ENCODE measurements at places on chromosomes 6 and 20.

DNA sequence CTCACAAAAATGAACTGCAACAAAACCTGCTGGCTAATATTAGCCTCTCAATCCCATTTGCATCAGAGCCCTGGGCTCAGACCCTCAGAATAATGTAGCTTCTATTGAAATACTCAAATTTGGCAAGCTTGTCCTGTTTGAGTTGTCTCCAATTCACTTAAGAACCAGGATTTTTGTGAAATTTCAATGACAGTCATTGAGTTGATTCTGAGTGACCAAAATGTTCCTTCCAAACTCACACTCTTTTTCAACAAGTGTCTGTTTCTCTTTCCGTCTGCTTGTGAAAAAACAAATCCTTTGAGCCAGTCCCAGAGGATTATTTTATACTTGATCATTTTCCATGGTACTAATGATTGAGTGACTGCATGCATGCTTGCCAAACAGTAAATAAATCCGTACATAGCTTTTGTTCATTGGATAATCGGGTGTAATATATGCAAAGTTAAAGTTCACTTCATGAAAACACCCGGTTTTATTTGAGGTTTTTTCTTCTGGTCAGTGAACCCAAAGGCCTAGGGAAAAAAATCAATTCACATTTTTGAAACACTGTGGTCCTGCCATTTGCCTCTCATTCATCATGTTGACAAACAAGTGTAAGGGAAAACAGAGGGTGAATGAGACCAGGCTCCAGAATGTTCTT is 16.4 kb upstream of the SLC22A2 start:
- H3K36me3 ChIP-seq, result no peaks in the 10 kb centered on the region
- peaks cover 8% of the 10 kb centered on the region for H3K4me1 ChIP-seq
- DNase-seq, result no peak
- no peak overlapping the region for H3K27ac ChIP-seq
- peaks cover 3% of the 10 kb centered on the region for H3K27me3 ChIP-seq
- no peak overlapping the region for H3K4me3 ChIP-seq

DNA sequence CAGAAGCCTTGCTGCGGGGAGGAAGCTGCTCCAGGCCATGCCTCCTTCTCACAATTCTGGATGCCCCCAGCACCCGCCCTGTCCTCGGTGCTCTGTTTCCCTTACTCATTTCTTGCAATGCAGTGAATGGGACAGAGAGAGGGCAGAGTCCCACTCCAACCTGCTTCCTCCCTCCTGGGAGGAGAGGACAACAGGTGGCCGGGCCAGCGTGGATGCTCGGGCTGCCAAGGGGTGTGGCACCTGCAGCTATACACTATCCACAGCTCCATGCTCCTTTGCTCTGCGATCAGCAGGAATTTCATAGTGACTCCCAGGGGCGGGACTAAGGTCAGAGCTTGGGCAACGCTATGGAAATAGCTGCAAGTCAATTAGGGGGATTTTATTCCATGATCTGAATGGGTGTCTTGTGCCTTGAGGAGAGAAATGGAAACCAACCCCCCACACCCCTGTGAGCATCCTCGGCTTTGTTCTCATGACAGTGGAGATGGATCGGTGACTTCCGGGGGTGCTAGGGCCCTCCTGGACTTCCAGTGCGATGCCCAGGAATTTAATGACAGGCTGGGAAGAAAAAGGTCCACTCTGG is 192.5 kb downstream of the MYLK4 start:
- H3K27me3 ChIP-seq, result peaks cover 26% of the 10 kb centered on the region
- no peak for DNase-seq

- no peak overlapping the region for H3K27ac ChIP-seq
- DNase-seq, result no peak
- H3K4me3 ChIP-seq, result no peak overlapping the region
- H3K4me1 ChIP-seq, result peaks cover 57% of the 10 kb centered on the region
Observed at GRCh38 chr6:13531956-13532355, 42.4 kb upstream of the SIRT5 start.

DNA sequence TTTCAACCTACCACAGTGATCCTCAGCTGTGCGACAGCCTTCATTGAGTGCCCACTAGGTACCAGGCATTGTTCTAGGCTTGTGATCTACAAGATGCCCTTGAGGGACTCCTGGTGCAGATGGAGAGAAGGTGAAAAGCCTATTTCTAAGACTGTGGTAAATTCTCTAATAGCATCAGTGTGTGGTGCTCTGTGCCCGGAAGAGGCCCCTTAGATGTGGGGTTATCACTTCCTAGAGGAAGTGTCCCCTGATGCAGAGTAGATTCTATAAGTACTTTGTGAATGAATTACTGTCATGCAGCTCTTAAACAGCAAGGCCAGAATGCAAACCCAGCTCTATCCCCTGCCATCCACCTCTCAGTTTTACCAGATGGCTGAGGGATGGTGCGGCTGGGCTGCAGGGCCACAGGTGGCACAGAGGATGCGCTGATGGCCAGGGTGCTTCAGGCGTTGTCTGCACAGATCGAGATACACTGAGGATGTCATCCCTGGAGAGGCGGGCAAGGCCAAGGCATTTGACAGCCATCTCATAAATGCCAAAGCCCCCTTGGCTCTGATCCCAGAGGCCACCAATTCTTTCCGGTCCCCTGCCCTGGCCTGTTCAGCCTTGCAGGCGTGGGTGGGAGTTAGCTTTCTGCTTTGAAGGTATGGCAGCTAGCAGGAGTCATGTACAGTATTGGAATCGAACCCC is 96.7 kb downstream of the TOX2 start:
- no peak overlapping the region for H3K27ac ChIP-seq
- peaks cover 11% of the 10 kb centered on the region for H3K27me3 ChIP-seq
- no peak for DNase-seq
- H3K36me3 ChIP-seq, result no peaks in the 10 kb centered on the region

DNA sequence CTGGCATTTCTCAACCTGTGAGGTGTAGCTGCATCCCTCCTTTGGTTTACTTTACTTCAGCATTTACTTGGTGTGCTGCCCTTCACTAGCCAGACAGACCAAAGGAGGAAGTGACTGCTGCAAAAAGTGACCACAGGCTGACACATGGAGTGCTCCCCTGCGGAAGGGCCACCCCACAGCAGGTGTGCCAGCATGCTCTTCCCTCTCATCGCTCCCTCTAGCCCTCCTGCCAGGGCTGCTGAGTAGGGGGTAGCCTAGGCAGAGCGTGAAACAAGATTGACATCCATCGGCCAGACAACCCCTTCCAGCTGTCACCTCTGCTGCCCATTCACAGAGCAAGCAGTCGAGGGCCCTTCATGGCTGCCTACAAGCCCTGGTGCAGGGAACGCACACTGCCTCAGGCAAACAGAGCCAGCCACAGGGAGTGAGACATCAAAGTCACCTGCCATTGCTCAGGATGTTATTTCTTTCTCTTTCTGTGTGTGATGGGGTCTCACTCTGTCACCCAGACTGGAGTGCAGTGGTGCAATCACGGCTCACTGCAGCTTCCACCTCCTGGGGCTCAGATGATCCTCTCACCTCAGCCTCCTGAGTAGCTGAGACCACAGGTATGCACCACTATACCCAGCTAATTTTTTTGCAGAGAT is 102.0 kb upstream of the RPS6KA2 start:
- H3K27me3 ChIP-seq, result peaks cover 11% of the 10 kb centered on the region
- no peaks in the 10 kb centered on the region for H3K36me3 ChIP-seq
- H3K4me1 ChIP-seq, result peaks cover 41% of the 10 kb centered on the region
- DNase-seq, result no peak
- no peak overlapping the region for H3K4me3 ChIP-seq

DNA sequence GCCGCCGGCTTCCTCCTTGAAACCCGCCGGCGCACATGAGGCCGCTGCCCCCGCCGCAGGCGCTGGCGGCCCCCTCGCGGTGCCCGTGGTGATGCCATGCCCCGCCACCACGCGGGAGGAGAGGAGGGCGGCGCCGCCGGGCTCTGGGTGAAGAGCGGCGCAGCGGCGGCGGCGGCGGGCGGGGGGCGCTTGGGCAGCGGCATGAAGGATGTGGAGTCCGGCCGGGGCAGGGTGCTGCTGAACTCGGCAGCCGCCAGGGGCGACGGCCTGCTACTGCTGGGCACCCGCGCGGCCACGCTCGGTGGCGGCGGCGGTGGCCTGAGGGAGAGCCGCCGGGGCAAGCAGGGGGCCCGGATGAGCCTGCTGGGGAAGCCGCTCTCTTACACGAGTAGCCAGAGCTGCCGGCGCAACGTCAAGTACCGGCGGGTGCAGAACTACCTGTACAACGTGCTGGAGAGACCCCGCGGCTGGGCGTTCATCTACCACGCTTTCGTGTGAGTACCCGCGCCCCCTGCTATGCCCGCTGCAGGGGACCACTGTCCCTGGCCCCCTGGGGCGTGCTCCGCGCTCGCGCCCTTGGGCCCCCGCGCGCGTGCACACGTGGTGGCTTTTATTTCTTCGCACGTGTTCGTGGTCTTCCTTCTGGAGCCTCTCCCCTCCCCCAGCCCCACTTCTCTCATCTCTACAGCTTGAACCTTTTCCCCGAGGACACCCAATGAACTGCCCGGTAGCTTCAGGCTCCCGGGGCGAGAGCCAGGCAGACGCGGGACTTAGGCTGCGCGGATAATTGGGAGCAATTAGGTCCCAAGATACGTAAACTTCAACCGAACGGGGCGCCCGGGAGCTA is 453 bp downstream of the KCNQ5 start:
- H3K4me1 ChIP-seq, result peaks cover 30% of the 10 kb centered on the region
- H3K27me3 ChIP-seq, result peaks cover 44% of the 10 kb centered on the region
- peak; percentile 81 for DNase-seq
- H3K4me3 ChIP-seq, result peak overlapping the region; percentile 93

- H3K4me3 ChIP-seq, result no peak overlapping the region
- H3K4me1 ChIP-seq, result peaks cover 6% of the 10 kb centered on the region
- DNase-seq, result no peak
- no peaks in the 10 kb centered on the region for H3K36me3 ChIP-seq
- H3K27ac ChIP-seq, result no peak overlapping the region
- no peaks in the 10 kb centered on the region for H3K27me3 ChIP-seq
Observed at GRCh38 chr6:130677766-130678165, 149.4 kb upstream of the SMLR1 start.

DNA sequence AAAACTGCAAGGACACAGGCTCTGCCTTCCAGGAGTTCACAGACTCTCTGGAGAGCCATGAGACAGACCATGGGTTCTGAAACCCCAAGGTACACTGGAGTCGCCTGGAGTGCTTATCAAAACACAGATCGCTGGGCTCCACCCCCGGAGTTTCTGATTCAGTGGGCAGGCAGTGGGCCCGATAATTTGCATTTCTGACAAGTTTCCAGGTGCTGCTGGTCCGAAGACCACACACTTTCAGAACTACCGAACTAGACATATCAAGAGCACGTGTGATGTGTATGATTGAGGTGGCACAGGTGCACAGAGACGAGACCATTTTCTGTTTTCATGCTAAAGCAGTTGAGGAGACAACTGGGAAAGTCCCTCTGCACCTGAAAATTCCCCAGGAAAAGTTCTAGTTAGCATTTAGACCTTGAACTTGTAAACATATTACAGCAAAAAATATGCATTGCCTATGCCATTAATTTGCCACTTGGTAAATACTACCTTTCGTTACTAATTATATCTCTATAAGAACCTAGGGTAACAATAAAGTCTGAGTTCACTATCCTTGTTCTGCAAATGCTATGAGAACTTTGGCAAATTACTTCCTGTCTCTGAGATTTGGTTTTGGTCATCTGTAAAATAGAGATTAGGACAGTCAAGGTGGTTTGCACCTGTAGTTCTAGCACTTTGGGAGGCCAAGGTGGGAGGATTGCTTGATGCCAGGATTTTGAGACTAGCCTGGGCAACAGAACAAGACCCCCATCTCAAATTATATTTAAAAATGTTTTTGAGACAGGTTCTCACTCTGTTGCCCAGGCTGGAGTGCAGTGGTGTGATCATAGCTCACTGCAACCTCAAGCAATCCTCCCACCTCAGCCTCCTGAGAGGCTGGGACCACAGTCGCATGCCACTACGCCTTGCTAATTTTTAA is 14.3 kb upstream of the PIM1 start:
- peaks cover 7% of the 10 kb centered on the region for H3K4me1 ChIP-seq
- H3K27me3 ChIP-seq, result peaks cover 5% of the 10 kb centered on the region
- no peak overlapping the region for H3K4me3 ChIP-seq
- no peak for DNase-seq

DNA sequence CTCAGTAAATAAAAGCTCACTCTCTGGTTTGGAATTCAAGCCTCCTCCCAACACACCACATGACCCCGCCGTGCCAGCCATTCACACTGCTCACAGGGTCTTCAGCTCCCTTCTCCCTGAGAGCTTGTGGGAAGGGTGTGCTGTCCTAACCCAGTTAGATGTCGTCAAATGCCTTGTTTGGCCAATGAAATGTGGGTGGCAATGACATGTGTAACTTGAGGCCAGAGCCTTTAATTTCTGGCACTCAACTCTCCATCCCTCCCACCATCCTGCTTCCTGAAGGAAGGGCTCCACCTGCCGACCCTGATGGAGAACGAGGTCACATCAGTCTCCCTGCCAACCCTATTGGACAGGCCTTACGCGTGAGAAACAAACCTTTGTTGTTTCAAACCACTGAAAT is 224.5 kb upstream of the AGPAT4 start:
- DNase-seq, result peak; percentile 46
- H3K4me1 ChIP-seq, result peaks cover 17% of the 10 kb centered on the region
- H3K27ac ChIP-seq, result peak overlapping the region; percentile 45
- H3K36me3 ChIP-seq, result no peaks in the 10 kb centered on the region
- H3K27me3 ChIP-seq, result peaks cover 26% of the 10 kb centered on the region
- no peak overlapping the region for H3K4me3 ChIP-seq

DNA sequence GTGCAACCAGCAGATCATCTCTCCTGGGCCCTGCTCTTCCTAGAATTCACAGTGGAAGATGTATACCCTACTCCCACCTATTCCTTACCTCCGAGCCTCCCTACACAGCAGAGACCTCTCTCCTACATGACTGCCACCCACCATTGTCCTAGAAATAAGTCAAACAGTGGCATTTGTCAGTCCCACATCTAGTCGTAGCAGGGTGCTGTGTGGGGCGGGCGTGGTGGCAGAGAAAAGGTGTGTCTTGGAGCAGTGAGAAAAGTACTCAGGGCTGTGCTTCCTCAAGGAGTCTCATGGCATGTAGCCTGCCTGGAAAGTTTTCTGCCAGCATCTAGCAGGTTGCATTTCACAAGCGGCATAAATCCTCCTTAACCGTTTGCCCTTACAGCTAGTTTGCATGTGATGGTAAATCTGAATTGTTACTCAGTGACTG is 59.4 kb upstream of the PTGIS start:
- DNase-seq, result no peak
- peak overlapping the region; percentile 21 for H3K27ac ChIP-seq
- peaks cover 16% of the 10 kb centered on the region for H3K36me3 ChIP-seq
- H3K27me3 ChIP-seq, result peaks cover 6% of the 10 kb centered on the region
- no peak overlapping the region for H3K4me3 ChIP-seq
- H3K4me1 ChIP-seq, result peaks cover 45% of the 10 kb centered on the region

DNA sequence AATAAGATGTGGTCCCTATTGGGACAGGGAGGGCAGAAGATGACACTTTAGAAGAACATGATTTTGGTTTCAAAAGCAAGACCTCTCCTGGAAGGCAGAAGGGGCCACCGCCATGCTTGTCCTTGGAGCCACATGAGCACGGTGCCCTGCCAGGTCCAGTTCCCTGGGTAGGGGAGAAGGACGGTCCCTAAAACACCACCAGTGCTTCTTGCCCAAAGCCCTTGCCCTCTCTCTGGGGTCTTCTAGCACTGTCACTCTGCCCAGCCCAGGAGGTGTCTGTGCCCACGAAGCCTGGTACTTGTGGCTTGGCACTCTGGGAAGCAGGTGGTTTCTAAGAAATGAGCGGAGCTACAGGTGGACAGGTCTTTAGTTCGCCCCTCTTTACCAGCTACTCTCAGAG is 46.0 kb downstream of the PLCG1 start:
- peaks cover 9% of the 10 kb centered on the region for H3K4me1 ChIP-seq
- no peak for DNase-seq
- H3K27ac ChIP-seq, result no peak overlapping the region
- peaks cover 34% of the 10 kb centered on the region for H3K36me3 ChIP-seq
- no peaks in the 10 kb centered on the region for H3K27me3 ChIP-seq
- H3K4me3 ChIP-seq, result no peak overlapping the region

- DNase-seq, result no peak
- H3K4me3 ChIP-seq, result no peak overlapping the region
- H3K27me3 ChIP-seq, result peaks cover 11% of the 10 kb centered on the region
Observed at GRCh38 chr6:3222506-3223038, 4.9 kb downstream of the TUBB2B start.
